ENCODE measurements at places on chromosomes 5 and 9. TPM values are rescaled to one million over a fixed set of nuclear protein-coding genes. Genes with fewer than 3 reads are reported as not detected.

DNA sequence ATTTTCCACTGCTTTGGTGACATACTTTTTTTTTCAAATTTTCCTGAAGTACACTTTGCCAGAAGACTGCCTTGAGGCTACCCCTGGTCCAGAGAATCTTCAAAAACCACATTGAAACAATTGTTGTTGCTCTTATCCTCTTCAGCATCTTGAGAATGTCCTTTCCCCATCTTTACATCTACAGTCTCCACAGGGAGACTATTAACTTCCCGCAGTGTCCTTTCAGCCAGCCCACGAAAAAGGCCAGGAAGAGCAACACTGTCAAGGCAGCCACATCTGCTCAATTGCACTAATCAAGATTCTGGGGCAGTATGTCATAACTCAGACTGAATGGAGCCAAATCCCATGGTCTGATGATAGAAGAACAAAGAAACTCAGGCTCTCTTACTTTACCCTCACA, 148.3 kb downstream of the ENC1 start:
- no peak for DNase-seq

DNA sequence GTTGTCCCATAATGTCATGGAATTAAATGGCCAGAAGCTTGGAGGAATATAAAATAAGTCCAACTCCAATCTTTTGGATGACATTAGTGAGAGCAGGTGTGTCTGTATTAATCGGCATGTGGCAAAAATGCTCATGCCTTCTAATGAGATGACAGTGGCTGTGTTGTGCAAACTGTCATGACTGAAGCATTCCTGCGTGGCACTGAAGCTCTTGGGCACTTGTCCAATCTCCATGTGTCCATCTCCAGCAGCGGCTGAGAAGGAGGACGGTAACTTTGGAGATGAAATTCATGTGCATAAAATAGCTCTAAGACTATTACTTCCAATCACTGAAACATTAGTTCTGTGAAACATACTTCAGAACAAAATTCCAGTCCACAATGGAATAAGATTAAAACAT, 697.5 kb upstream of the GRAMD2B start:
- DNase-seq: no peak

DNA sequence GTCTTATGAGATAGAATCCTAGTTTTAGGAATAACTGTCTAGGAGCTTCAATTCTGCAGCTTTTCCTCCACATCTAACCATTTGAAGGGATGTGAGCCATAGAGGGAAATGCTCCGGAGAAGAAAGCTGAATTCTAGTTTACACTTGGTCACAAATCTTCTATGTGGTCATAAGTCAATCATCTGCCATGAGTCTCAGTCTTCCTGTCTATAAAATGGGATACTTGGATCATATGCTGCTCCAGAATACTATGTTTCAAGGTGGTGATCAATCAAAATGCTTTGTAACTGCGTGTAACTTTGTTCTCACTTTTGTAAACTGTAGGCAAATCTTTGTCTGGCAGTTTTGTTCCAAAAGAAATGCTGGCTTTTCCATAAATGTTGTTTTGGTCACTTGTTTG, 152.0 kb upstream of the SV2C start:
- DNase-seq: no peak

- DNase-seq: no peak
Observed at GRCh38 chr9:88978034-88978433, 13.2 kb upstream of the S1PR3 start.

TSSK1B gene
- total RNA-seq: 0.50 TPM

- no peak for DNase-seq
Observed at GRCh38 chr9:12849486-12850003, 74.7 kb downstream of the LURAP1L start.

GRCh38 chr5:43020399-43020746, 19.7 kb downstream of the ANXA2R start:
- no peak for DNase-seq

GRCh38 chr9:132141948-132142594, 19.8 kb upstream of the NTNG2 start:
- DNase-seq: no peak

GRCh38 chr5:148626081-148626613, 28.2 kb downstream of the HTR4 start:
- DNase-seq: no peak

DNA sequence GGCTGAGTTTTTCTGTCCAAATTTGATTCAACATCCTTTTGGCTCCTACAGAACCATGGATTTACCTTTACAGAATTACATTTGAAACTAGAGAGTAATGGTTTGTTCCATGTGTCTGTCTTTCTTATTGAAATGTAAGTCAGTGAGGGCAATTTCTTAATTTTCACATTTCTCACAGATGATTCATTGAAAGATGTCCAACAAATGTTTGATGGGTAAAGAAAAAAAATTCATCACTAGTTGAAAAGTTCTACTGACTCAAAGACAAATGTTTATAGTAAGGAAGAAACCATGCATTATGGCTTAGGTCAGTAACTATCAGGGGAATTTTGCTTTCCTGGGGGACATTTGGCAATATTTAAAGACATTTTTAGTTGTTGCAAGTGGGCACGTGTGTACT, 131.6 kb upstream of the TRPM3 start:
- DNase-seq: no peak

DNA sequence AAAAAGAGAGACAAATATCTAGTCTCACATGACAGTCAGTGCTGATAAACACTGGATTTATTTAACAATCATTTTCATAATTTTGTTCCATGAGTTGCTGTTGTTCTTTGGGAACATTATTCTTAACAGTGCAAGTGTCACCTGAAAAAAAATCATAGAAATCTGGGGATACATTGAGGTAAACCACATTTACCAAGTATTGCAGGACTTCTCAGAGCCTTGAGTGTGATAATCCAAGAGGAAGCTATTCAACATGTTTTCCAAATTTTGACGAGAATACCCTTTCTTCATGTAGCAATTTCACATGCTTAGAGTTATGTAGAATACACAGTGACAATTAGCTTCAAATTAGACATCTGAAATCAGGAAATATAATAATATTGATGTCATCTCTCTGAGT, 108.5 kb downstream of the MEGF10 start:
- no peak for DNase-seq

DNA sequence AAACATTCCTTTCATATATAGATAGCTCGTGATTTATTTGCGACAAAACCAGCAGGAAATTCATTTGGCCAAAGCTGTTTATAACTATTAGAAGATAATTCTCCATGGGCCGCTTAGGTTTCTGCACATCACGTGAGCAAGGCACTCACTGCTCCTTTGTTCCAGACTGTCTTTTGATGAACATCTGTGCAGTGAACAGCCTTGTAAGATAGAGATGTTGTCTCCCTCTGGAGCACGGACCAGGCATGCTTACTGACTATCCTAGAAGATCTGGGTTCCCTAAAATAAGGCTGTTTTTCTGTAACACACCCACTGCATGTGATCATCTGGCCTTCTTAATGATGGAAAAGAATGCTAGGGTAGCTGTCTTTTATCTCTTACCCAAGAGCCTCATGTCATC, 30.9 kb downstream of the YIPF5 start:
- DNase-seq: peak; percentile 40

ITK gene
- total RNA-seq: not detected

DNA sequence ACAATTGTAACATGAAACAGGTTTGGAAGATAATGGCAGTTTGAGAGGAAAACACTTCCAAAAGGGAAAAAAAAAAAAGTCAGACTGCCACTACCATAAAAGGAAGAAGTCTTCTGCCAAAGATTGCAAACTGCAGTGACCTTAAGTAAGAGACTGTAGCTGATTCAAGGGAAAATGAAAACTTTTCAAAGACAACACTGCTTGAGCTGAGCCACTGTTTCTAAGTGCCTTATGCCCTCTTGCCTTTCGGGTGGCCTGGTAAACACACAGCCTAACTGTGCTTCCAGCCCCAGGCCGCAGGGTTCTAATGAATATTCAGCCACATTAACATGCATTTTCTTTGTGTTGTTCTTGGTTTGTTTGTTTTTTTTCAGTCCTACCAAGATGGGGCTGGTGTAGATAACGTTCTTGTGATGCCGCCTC, 354.6 kb downstream of the BNC2 start:
- DNase-seq: peak; percentile 88

ZCCHC7 gene
- total RNA-seq: 24.7 TPM

ECPAS gene
- total RNA-seq: 107 TPM

DNA sequence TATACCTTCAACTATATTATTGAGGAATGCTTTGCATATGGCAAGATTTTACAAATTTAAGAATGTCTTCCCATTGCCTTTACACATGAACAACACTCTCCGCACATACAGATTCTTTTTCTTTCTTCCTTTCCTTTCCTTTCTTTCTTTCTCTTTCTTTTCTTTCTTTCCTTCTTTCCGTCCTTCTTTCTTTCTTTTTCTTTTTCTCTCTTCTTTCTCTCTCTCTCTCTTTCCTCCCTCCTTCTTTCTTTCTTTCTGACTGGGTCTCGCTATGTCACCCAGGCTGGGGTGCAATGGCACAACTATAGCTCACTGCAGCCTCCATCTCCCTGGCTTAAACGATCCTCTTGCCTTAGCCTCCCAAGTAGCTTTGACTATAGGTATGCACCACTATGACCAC, 13.8 kb downstream of the WDR31 start:
- no peak for DNase-seq

GRCh38 chr5:163614787-163615186, 109.4 kb downstream of the MAT2B start:
- peak; percentile 64 for DNase-seq

- no peak for DNase-seq
Observed at GRCh38 chr5:87572090-87572489, 159.4 kb upstream of the CCNH start.

SERINC5 gene
- total RNA-seq: 10.9 TPM

DNA sequence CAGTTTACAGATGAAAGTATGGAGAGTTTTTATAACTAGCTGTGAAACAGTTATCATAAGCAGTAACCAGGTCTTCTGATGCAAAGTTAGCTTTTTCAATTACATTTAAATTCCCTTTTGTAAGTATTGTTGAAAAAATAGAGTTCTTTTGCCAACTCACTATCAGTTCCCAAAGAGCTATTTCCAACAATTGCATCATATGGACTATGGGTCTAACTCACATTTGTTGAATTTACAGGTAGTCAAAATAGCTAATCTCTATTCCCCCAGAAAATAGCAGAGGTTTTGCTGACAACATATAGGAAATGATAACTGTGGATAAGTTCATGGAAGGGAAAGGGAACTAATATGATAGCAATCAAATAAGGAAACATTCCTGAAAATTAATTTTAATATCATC, 1.4 kb downstream of the SPINK1 start:
- peak; percentile 60 for DNase-seq

TTC33 gene
- total RNA-seq: 16.3 TPM

DNA sequence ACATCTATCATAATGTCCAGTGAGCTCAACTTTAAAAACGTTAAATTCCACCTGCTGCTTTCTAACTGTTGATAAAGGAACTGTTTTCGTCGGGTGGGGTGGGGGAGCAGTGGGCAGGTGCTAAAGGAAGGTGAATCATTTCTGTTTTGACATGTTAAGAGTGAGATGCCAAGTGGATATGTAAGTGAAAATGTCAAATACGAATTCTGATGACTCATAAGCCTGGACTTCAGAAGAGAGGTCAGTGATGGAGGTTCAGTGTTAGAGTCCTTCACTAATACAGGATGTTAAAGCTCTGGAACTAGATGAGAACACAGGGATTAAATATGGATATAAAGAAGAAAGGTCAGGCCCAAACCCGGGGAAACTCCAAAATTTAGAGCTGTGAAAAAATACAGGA, 617.9 kb upstream of the CTNND2 start:
- peak; percentile 26 for DNase-seq

LHX3 gene
- not detected for total RNA-seq

DNA sequence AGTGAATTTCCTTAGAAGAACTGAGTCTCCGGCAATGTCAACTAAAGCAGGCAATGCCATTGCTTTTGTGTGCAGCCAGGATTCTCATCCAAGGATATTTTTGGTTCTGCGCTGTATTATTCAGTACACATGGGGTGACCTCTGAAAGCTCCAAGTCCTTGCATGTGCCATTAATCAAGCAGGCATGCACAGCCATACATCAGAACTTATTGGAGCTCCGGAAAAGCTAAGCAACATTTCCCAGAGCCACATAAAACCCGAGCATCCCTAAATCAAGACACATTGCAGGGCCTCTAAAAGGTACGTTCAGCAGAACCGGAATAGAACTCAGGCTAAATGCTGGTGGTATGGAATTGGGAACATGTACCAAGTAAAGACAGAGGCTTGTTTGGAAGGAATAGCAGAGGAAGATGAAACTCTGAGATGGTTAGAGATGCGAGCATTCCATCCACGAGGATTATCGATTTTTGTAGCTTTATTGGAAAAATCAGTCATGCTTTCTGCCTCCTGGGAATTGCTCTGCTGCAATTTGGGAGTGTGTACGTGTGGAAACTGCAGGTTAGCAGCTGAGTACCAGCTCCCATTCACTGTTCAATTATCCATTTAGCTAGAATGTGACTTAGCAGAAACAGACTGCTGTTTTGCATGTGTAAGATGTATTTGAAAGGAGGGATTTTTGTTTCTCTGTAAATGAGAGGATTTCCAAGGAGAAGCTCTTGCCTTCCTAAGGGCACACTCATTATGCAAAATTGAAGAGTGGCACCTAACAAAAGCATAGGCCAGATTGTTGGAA, 143.7 kb upstream of the WWC1 start:
- DNase-seq: no peak

SLC6A18 gene
- not detected for total RNA-seq

PCA3 gene
- not detected for total RNA-seq

WDR38 gene
- not detected for total RNA-seq

DNA sequence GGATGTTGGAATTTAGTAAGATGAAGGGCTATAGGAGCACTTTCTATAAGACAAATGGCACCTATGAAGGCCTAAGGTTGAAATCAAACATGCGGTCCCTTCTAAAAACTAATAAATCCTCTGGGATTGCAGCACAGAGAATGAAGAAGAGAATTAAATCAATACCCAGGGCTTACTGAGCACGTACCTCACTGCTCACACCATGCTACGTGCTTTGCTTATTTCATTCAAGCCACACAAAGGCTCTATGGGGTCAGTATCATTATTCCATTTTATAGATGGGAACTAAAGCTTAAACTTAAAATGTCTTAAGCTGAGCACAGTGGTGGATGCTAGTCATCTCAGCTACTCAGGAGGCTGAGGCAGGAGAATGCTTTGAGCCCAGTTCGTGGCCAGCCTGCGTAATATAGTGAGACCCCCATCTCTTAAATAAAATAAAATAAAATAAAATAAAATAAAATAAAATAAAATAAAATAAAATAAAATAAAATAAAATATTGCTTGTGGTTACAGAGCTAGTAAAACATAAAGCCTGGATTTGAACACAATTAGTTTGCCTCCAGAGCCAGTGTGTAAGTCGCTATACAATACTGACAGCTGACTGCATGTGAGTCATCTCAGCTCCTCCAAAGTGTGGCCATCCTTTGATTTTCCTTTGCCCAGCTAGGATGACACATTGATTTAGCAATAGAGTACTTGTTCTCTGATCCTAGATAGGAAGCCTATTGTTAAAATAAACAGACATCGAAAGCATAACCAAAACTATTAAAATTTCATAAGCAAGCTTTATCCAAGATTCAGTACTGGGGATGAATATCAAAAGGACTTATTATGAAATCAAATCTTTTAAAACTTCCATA, 20.9 kb upstream of the DPYSL3 start:
- peak; percentile 91 for DNase-seq

- no peak for DNase-seq
Observed at GRCh38 chr9:121840838-121841760, 189.7 kb downstream of the DAB2IP start.

KLF4 gene
- 22.9 TPM for total RNA-seq

All from fibroblast of lung (primary cell).